ENCODE measurements at places on chromosomes 13 and 19. TPM values are rescaled to one million over a fixed set of nuclear protein-coding genes. Genes with fewer than 3 reads are reported as not detected.
A peak's percentile ranks its signal among the peaks of the same experiment; 100 is the strongest.

Gene PRTN3
- polyA plus RNA-seq, result 0.34 TPM

DNA sequence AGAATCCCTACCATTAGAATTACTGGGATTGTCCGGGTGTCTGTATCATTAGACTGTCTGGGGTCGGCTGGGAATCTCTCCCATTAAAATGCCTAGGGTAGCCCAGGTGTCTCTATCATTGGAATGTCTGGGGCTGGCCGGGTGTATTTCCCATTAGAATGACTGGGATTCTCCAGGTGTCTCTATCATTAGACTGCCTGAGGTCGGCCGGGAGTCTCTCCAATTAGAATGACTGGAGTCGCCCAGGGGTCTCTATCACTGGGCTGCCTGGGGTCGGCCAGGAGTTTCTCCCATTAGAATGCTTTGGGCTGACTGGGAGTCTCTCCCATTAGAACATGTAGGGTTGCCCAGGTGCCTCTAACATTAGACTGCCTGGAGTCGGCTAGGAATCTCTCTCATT, 1560.7 kb downstream of the UQCRFS1 start:
- no peak for DNase-seq

DNA sequence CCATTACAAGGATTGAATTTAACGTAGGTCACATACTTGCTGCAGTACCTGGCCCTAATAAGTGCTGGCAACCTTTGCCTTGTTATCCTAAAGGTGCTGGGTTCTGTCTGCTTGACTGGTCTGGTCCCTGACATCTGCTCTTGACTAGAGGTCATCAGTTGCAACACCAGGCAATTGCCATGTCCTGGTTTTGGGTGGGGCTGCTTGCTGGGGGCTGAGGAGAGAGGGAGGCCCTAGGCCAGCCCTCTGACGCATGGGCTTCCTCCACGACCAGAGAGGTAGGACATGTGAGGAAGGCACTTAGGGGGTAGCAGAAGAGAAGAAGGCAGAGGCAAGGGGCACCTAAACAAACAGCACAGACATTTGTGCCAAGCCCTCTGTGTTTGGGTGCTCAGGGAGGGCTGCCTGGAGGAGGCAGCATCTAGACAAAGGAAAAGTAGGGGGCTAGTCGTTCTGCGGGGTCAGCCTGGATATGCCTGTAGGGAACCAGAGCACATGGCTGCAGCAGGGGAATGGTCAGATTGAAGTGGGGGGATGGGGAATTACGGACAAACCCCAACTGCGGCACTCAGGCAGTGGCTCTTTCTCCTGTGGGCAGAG, 21.7 kb downstream of the VSTM2B start:
- DNase-seq, result no peak

Gene ZNF135
- polyA plus RNA-seq, result 8.5 TPM

Gene ZNF541
- 0.08 TPM for polyA plus RNA-seq

Gene PINLYP
- 22.6 TPM for polyA plus RNA-seq

Gene KLF2
- 8.5 TPM for polyA plus RNA-seq

DNA sequence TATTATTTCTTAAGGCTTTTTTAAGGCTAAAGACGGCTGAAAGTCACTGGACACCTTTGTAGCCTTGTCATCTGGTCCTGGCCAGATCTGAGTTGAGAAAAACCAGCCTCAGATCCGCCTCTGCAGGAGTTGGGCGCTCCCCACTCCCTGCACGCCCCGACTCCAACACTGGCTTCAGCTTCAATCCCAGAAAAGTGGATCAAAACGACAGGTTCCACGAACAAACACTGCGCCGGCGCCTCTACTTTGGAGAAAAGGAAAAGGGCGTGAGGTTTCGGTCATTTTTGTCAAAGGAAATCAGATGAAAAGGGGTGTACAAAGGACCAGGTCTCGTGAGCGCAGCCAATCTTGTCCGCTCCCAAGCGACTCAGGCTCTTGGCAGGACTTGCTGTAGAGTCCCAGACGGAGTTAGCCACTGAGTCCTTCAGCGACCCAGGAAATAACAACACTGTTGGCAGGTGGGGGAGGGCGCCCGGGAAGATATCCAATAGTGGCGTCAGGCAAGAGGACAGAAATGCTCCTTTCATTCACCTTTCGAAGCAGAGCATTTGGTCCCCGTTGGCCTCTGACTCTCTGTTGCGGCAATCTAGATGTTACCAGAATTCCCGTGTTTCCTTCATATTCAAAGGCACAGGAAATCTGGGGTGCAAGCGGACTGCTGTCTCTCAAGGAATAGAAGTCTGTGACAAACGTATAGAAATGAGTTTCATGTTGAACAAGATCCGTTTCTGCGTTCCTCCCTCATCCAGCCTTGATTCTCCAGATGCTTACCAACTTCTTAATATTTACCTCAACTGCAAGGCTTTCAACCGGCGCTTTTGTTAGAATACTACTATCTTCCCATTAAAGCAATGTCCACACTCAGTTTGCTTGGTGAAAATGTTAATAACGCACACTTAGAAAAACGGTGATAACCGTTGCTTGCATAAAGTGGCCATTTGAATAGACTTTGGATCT, 1.8 kb upstream of the CCNA1 start:
- DNase-seq, result peak; percentile 42

- DNase-seq, result no peak
These were observed 3.1 kb downstream of the BCAT2 start for GRCh38 chr19:48807590-48808308.

Gene TMEM238
- 2.9 TPM for polyA plus RNA-seq

Gene STK24
- 119 TPM for polyA plus RNA-seq

Gene ADPRHL1
- 133 TPM for polyA plus RNA-seq

GRCh38 chr13:112831801-112832200, 137.2 kb upstream of the MCF2L start:
- DNase-seq, result no peak

GRCh38 chr19:18948075-18948975, 7.3 kb upstream of the HOMER3 start:
- DNase-seq, result no peak

- no peak for DNase-seq
These were observed 55.7 kb downstream of the KLF2 start for GRCh38 chr19:16380314-16380695.

GRCh38 chr13:46771693-46772092, 25.3 kb downstream of the ESD start:
- DNase-seq, result no peak

Gene SIGLEC5
- polyA plus RNA-seq, result 0.44 TPM

GRCh38 chr13:94854688-94855087, 142.3 kb upstream of the SOX21 start:
- no peak for DNase-seq

Gene PALM3
- polyA plus RNA-seq, result 1.9 TPM

DNA sequence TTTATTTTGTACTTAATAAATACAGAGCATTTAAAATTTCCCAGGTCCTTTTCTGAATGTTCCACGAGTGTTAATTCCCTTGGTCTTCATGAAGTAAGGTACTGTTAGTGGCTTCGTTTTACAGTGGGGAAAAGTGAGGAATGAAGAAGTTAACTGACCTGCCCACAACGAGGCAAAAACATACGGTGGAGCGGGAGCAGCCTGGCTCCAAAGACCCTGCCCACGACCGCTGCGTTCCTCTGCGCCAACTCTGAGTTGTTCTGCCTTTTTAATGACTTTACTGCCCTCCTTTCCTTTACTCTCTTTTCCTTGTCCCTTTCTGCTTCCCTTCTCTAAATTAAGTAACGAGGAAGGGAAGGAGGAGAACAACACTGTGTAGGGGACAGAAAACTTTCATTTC, 392.9 kb downstream of the PCDH9 start:
- no peak for DNase-seq

Gene CEACAM7
- 0.22 TPM for polyA plus RNA-seq

Gene TMEM255B
- 20.0 TPM for polyA plus RNA-seq

Gene UTP14C
- 4.9 TPM for polyA plus RNA-seq

Gene MIA
- not detected for polyA plus RNA-seq

- no peak for DNase-seq
These were observed 21.5 kb upstream of the FXYD3 start for GRCh38 chr19:35093941-35094647.

GRCh38 chr13:67549331-67549730, 319.2 kb upstream of the PCDH9 start:
- DNase-seq, result no peak

- peak; percentile 81 for DNase-seq
These were observed 195.5 kb downstream of the RGCC start for GRCh38 chr13:41652735-41653361.

- DNase-seq, result no peak
These were observed 1.3 kb downstream of the PALM start for GRCh38 chr19:709965-710571.

Gene EDNRB
- polyA plus RNA-seq, result 9.6 TPM

DNA sequence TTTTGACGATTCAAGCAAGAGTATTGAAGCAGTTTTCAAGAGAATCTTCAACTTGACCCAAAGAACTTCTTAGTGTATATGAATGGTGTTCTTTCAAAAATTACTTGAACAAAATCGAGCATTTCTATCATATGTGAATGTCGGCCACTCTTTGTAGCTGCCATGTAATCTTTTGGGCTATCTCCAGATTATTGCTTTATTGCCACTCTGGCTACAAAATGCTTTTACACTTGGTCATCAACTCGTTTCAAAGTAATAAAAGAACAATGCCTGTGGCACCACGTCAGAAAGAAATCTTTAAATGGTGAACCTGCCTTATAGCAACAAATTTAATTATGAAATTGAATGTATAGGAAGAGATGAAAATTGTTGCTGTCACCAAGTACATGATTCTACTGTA, 834.5 kb downstream of the GPC5 start:
- no peak for DNase-seq

DNA sequence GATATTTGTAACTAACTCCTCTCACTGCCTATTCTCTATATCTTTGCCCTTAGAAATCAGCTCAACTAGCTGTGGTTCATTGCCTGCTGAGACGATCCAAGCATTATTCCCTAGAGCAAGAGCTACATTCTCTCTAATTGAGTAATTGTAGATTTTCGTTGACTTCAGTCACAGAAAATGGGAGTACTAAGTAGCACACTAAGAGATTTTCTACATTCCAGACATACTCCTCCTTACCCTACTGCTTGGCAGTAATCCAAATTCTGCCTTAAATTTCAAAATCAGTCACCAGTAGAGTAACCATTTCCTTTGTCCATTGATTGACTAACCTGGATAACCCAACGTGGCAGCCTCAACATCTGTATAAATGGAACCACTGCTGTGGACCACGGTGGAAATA, 1786.8 kb downstream of the SLITRK5 start:
- DNase-seq, result no peak

Measured in brain (organoid and tissue), 16 donors.